ENCODE measurements at places on chromosomes 4 and X.

- DNase-seq = no peak
Observed at GRCh38 chr4:82968972-82969371, 41.7 kb downstream of the LIN54 start.

DNA sequence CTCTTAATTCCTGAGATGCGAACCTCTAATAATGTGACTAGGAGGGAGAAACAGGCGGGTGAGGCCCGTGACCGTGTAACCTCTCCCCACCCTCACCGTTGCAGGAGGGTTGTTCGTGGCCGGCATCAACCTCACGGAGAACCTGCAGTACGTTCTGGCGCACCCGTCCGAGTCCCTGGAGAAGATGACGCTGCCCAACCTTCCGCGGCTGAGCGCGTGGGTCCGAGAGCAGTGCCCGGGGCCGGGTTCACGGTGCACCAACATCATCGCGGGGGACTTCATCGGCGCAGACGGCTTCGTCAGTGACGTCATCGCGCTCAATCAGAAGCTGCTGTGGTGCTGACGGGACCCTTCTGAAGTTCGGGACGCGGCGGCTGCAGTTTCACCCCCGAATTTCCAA is 17.8 kb downstream of the PLCXD1 start:
- no peak for DNase-seq

DNA sequence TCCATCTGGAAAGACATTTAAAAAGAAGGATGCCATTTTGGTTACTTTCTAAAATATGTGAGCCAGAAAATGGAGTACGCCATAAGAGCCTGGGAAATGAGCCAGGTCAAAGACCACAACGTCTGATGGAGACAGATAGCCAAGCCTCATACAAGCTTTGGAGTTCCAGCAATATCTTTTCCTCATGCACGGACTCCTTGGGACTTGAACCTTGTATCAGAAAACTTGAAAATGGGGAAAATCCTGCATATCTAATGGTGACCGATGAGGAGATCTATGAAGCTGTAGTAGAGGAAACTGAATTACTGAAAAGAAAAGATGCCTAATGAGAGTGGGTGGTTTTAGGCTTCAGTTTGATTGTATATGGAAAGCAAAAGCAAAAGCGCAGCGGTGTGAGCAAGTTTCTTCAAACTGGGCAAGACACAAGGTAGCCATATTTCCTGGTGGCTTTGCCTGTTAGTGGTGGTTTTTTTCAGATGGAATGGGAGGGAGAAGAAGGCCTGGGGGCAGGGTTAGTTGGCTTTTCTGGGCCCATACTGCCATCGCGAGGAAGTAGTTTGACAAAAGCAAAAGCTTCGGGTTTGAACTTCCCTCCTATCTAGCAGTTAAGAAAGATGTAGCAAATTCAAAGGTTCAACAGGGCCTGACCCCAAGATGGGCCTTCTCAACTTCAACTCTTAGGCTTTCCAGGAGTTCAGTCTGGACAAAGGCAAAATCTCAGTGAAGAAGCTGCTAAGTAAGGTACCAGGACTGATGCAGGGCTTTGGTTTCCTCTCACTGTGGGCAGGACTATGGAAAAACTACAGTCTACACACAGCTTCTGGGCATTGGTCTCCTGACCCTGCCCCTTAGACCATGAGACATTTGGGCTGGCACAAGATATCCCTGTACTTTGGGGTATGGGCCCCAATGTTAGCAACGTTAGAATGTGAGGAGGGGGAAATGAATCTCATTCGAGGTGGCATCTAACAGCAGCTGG is 210.0 kb upstream of the STK26 start:
- peak; percentile 82 for DNase-seq

DNA sequence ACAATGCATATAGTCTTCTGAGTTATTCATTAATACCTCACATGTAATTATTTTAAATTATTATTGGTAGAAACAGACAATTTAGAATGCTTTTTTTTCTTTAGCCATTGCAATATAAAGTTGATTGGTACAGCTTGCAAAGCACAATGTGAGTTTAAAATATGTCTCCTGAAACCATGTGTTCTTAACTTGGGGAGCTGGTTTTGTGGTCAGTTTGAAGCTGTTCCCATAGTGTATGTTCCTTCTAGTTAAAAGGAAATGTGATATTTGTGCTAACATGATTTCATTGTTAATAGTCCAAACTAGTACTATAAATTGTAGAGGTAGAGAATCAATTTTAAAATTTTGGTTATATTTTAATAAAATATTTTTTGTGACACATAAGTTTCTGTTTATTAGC is 247.2 kb downstream of the BMPR1B start:
- DNase-seq = no peak

- no peak for DNase-seq
Observed at GRCh38 chr4:26252349-26253025, 68.3 kb upstream of the RBPJ start.

- DNase-seq = no peak
Observed at GRCh38 chr4:149896432-149896831, 80.8 kb upstream of the IQCM start.

- peak; percentile 12 for DNase-seq
Observed at GRCh38 chrX:134484039-134484438, 24.1 kb downstream of the HPRT1 start.

DNA sequence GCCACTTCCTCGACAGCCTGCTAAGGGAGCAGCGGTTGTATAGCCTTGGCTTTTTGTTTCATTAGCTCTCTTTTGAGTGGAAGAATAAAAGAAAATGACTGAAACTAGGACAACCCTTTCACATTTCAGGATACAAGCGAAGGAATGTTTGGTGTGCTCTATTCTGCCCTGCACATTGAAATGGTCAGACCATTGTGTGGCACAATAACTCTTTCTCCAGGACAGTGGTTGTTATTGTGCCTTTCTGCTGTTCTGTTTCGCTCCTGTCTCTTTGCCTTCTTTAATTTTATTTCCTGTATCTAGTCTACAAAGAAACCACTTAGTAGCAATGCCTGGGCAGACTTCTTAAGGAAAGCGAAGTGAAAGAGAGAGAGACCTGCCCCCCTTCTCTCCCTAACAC is 473.7 kb downstream of the GBA3 start:
- DNase-seq = no peak

DNA sequence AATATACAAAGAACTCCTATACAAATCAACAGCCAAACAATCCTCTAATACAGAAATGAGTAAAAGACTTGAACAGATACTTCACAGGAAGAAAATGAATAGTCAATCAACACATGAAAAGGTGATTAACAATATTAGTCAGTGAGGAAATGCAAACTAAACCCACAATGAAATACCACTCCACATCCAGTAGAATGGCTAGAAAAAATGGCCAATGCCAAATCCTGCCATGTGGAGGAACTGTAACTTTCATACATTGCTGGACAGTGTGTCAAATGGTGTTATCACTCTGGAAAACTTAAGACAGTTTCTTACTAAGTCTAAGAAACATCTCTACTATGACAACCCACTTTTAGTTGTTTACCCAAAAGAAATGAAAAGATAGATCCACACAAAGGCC is 59.5 kb downstream of the NSG1 start:
- DNase-seq = no peak

- DNase-seq = no peak
Observed at GRCh38 chrX:20479896-20480295, 213.2 kb upstream of the RPS6KA3 start.

GRCh38 chr4:52019936-52020657 is at the start of gene LRRC66:
Gene LRRC66, minus strand, starts transcription at chr4:52020363. Its CDS starts 2,750 bp downstream, at chr4:52017613.
- DNase-seq = no peak

- no peak for DNase-seq
Observed at GRCh38 chr4:78446619-78447018, 105.0 kb upstream of the ANXA3 start.

All from activated CD4-positive, alpha-beta T cell treated with anti-CD3 and anti-CD28 coated beads, Interleukin-2, amount 10 ng/mL, durations not matched to agents 7 days and 5 days (primary cell).